ENCODE measurements at places on chromosomes 4 and X. TPM values are rescaled to one million over a fixed set of nuclear protein-coding genes. Genes with fewer than 3 reads are reported as not detected.
A peak's percentile ranks its signal among the peaks of the same experiment; 100 is the strongest.

The ARMCX4 gene
- polyA plus RNA-seq: 5.2 TPM

- H3K27ac ChIP-seq: no peak overlapping the region
- no peaks in the 10 kb centered on the region for H3K27me3 ChIP-seq
- H3K4me3 ChIP-seq: no peak overlapping the region
- no peak for DNase-seq
These were observed 3.9 kb downstream of the SPCS3 start for GRCh38 chr4:176323511-176324160.

GRCh38 chrX:134418317-134419113 lies 41.5 kb upstream of the HPRT1 start:
- H3K4me1 ChIP-seq: no peaks in the 10 kb centered on the region
- H3K4me3 ChIP-seq: no peak overlapping the region
- DNase-seq: no peak
- no peaks in the 10 kb centered on the region for H3K36me3 ChIP-seq

GRCh38 chr4:151887816-151888180 lies 127.0 kb upstream of the GATB start:
- no peak for DNase-seq
- no peak overlapping the region for H3K4me3 ChIP-seq
- no peak overlapping the region for H3K27ac ChIP-seq
- H3K36me3 ChIP-seq: no peaks in the 10 kb centered on the region

DNA sequence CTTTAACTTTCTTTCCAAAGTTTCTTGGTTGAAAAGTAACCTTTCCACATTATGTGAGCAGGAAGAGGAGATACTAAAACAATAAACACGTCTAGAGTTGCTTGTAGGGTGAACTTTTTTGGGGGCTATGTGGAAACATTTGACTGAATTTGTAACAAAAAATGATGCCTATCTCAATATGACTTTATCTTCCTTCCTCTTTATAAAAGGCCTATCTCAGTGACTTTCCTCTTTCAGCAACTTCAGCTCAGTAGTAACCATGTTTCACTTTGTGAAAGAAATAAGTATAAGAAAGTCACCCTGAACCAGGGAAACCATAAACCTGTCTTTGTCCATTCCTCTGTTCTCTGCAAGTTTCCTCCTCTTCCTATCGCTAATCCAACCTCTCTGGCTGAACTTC lies 124.7 kb upstream of the TMEM164 start:
- no peaks in the 10 kb centered on the region for H3K27me3 ChIP-seq
- no peak for DNase-seq
- H3K27ac ChIP-seq: no peak overlapping the region
- no peaks in the 10 kb centered on the region for H3K4me1 ChIP-seq
- H3K4me3 ChIP-seq: no peak overlapping the region
- H3K36me3 ChIP-seq: no peaks in the 10 kb centered on the region

DNA sequence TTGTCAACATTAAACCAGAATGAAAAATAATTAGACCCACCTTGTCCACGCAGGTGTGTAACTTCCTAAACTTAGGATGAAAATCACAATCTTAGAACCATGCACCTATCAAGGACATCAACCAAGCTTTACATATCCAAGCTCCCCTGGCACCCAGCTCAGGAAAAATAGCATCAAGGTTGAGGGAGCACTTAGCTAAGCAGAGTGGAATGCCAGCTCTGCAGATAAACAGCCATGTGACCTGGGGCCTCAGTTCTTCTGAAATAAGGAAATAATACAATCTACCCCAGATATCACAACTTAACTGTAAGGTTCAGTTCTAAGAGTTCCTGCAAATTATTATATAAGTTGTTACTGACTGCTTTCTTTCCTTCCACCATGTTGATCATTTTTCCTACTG lies 64.7 kb downstream of the DHX15 start:
- H3K27me3 ChIP-seq: no peaks in the 10 kb centered on the region
- DNase-seq: peak; percentile 51

The ETNPPL gene
- polyA plus RNA-seq: 0.79 TPM

- H3K4me3 ChIP-seq: no peak overlapping the region
- H3K27ac ChIP-seq: no peak overlapping the region
- no peak for DNase-seq
- no peaks in the 10 kb centered on the region for H3K27me3 ChIP-seq
These were observed 23.9 kb downstream of the ZFYVE28 start for GRCh38 chr4:2394528-2394927.

- H3K36me3 ChIP-seq: no peaks in the 10 kb centered on the region
- H3K4me1 ChIP-seq: no peaks in the 10 kb centered on the region
- peak; percentile 8 for DNase-seq
- no peak overlapping the region for H3K4me3 ChIP-seq
These were observed 640.6 kb downstream of the PCDH7 start for GRCh38 chr4:31360786-31361185.

- H3K27ac ChIP-seq: peak overlapping the region; percentile 85
- DNase-seq: peak; percentile 81
- peaks cover 6% of the 10 kb centered on the region for H3K4me1 ChIP-seq
- no peaks in the 10 kb centered on the region for H3K36me3 ChIP-seq
- H3K4me3 ChIP-seq: no peak overlapping the region
These were observed 29.5 kb upstream of the XIAP start for GRCh38 chrX:123830309-123830708.

DNA sequence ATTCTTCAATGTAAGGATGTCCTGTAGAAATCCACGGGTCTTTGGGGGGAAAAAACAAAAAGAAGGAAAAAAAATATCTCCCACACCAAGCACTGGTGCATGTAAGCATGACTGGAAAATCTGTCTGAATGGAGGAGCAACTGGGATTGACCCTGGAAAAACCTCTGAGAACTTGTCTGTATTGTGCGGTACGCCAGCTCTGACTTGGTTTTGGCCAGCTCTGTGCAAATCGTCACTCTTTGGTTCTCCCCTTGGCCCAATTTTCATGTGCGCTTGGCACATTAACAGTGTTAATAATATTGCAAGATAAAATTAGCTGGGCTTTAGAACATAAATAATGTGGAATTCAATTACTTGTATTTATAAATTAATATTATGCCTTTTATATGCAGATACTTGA lies 231.2 kb upstream of the HAND2 start:
- H3K27ac ChIP-seq: no peak overlapping the region
- H3K4me3 ChIP-seq: no peak overlapping the region
- H3K4me1 ChIP-seq: no peaks in the 10 kb centered on the region

The GRIA3 gene
- polyA plus RNA-seq: 5.0 TPM

The PYURF gene
- polyA plus RNA-seq: 119 TPM

DNA sequence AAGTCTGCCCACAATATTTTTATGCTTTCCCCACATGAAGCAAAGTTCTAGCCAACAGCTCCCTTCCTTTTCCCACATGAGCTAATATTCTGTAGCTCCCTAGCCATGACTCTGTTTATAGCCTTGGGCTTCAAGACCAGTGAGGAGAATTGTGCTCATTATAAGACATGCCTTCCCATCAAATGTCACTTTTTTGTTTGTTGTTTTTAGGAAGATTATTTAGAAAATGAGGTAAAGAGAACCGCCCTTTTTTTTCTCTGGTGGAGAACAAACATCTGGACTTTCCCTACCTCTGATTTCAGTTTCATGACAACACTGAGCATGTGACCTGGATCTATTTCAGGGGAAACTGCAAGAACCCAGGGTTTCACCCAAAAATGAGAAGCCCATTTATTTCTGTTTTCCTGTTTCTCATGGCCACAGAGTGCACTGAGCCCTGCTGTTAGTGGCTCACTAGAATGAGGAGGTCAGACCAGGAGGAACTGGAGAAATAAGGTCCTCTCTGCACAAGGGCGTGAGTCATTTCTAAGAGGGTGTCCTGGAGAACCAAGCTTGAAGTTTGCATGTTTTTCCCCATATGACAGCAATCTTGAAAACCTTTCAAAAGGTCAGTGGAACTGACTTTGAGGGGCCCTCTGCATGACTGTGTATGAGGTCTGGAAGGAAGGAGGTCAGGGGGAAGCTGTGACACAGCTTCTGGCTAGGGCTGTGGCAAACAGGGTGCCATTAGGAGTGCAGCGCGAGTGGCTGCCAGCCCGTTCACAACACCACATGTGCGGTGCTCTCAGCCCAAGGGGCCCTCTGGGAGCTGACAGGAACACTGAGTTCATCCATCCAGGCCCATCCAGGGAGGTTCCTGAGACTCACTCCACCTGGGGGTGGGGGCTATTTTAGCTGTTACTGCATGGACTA lies 55.2 kb downstream of the CHST7 start:
- H3K4me1 ChIP-seq: no peaks in the 10 kb centered on the region
- no peak for DNase-seq
- no peaks in the 10 kb centered on the region for H3K36me3 ChIP-seq
- no peak overlapping the region for H3K27ac ChIP-seq
- H3K4me3 ChIP-seq: no peak overlapping the region

The ARSD gene
- 25.0 TPM for polyA plus RNA-seq

DNA sequence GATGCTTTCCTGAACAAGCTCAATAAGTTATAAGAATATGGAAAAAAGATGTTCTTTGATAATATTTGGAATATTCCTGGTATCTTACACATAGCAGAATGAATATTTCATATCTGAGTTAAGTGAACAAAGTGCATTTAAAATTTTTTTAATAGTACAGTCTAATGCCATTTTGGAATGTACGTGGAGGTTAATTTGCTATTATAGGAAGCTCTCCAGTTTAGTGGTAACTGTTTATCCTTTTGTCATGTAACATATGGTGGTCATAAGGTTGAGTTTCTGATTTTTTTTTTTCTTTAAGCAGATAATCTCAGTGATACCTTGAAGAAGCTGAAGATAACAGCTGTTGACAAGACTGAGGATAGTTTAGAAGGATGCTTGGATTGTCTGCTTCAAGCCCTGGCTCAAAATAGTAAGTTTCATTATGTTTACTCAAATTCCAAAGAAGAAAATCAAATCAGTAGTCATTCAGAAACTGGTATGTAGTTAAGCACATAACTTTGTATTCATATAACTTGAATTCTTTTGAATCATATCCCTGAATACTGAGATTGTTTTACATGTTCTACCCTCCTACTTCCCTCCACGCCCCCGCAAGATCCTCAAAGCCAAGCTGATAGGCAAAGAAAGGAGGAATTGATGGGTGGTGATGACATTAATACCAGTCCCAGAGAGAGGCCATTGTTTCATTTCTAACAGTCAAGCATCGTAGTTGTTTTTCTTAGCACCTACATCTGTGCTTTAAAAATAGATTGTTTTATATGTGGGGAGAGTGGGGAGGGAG lies 32.1 kb downstream of the RAP1GDS1 start:
- H3K27me3 ChIP-seq: no peaks in the 10 kb centered on the region
- H3K27ac ChIP-seq: no peak overlapping the region
- H3K4me3 ChIP-seq: no peak overlapping the region
- no peak for DNase-seq

The RAB9B gene
- polyA plus RNA-seq: 1.6 TPM

The GYPA gene
- not detected for polyA plus RNA-seq

DNA sequence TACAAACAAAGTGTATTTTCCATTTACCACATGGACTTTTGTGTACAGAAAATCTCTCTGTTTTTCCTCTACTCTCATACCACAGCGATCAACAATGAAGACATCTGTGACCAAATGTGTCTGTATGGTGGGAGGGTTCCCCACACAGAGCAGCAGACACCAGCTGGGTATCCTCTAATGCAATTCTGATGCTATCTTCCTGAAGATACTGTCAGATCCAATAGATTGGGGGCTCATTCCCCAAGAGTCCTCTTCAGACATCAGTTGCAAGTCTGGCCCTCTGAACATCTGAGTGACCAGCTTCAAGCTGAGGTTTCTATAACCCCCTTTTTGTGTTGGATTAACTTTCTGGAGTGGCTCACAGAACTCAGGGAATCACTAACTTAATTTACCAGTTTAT lies 659.4 kb downstream of the CCSER1 start:
- no peaks in the 10 kb centered on the region for H3K27me3 ChIP-seq
- H3K36me3 ChIP-seq: no peaks in the 10 kb centered on the region
- H3K4me3 ChIP-seq: no peak overlapping the region
- H3K4me1 ChIP-seq: no peaks in the 10 kb centered on the region
- DNase-seq: no peak

GRCh38 chr4:182062458-182062857 lies 180.7 kb upstream of the TENM3 start:
- no peaks in the 10 kb centered on the region for H3K27me3 ChIP-seq
- no peaks in the 10 kb centered on the region for H3K36me3 ChIP-seq
- no peak overlapping the region for H3K27ac ChIP-seq
- H3K4me1 ChIP-seq: peaks cover 10% of the 10 kb centered on the region

DNA sequence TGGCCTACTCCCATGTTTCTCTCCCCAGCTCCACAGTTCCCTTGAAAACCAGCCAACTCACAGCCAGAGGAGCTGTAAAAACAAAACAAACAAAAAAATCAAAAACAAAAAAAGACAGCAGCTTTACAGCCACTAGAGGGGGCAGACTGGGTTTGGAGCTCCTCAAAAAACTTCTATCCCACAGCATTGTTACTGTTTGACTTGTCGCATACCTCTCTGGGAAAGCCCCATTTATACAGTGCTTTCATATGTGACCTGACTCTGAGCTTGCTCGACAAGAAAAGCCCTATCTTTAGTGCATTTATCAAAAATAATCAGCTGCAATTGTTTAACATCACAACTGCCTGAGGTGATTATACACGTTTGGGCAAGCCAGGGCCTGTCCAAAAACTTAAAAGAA lies 21.6 kb downstream of the TSPAN6 start:
- H3K4me3 ChIP-seq: no peak overlapping the region
- H3K4me1 ChIP-seq: no peaks in the 10 kb centered on the region
- H3K27ac ChIP-seq: peak overlapping the region; percentile 4
- H3K27me3 ChIP-seq: no peaks in the 10 kb centered on the region

GRCh38 chrX:150303386-150304097 lies 59.6 kb upstream of the MAMLD1 start:
- no peak overlapping the region for H3K27ac ChIP-seq
- no peaks in the 10 kb centered on the region for H3K36me3 ChIP-seq
- no peaks in the 10 kb centered on the region for H3K27me3 ChIP-seq
- no peak overlapping the region for H3K4me3 ChIP-seq
- H3K4me1 ChIP-seq: no peaks in the 10 kb centered on the region
- no peak for DNase-seq

- DNase-seq: peak; percentile 11
- no peaks in the 10 kb centered on the region for H3K27me3 ChIP-seq
- H3K4me3 ChIP-seq: no peak overlapping the region
- no peak overlapping the region for H3K27ac ChIP-seq
- H3K4me1 ChIP-seq: peaks cover 10% of the 10 kb centered on the region
These were observed 180.3 kb upstream of the TENM3 start for GRCh38 chr4:182062936-182063335.

- DNase-seq: peak; percentile 34
- no peaks in the 10 kb centered on the region for H3K36me3 ChIP-seq
- peak overlapping the region; percentile 96 for H3K27ac ChIP-seq
- peaks cover 45% of the 10 kb centered on the region for H3K27me3 ChIP-seq
- peaks cover 21% of the 10 kb centered on the region for H3K4me1 ChIP-seq
These were observed 764 bp downstream of the PDGFRA start for GRCh38 chr4:54229631-54230483.

- no peak for DNase-seq
- no peak overlapping the region for H3K27ac ChIP-seq
- no peaks in the 10 kb centered on the region for H3K4me1 ChIP-seq
- no peaks in the 10 kb centered on the region for H3K27me3 ChIP-seq
- no peaks in the 10 kb centered on the region for H3K36me3 ChIP-seq
These were observed 52.1 kb downstream of the ING2 start for GRCh38 chr4:183556947-183557346.

The ADGRL3 gene
- polyA plus RNA-seq: 3.9 TPM

- H3K4me1 ChIP-seq: peaks cover 2% of the 10 kb centered on the region
- no peak overlapping the region for H3K27ac ChIP-seq
- no peak for DNase-seq
- no peaks in the 10 kb centered on the region for H3K27me3 ChIP-seq
These were observed 75.4 kb downstream of the TMEM131L start for GRCh38 chr4:153541456-153542096.

The PGAM4 gene
- polyA plus RNA-seq: not detected

- no peaks in the 10 kb centered on the region for H3K4me1 ChIP-seq
- DNase-seq: no peak
- H3K27ac ChIP-seq: no peak overlapping the region
- no peak overlapping the region for H3K4me3 ChIP-seq
- no peaks in the 10 kb centered on the region for H3K27me3 ChIP-seq
These were observed 19.5 kb upstream of the SUPT20HL2 start for GRCh38 chrX:24333371-24333770.
